ENCODE measurements at places on chromosomes 6 and 20.
A peak's percentile ranks its signal among the peaks of the same experiment; 100 is the strongest.

DNA sequence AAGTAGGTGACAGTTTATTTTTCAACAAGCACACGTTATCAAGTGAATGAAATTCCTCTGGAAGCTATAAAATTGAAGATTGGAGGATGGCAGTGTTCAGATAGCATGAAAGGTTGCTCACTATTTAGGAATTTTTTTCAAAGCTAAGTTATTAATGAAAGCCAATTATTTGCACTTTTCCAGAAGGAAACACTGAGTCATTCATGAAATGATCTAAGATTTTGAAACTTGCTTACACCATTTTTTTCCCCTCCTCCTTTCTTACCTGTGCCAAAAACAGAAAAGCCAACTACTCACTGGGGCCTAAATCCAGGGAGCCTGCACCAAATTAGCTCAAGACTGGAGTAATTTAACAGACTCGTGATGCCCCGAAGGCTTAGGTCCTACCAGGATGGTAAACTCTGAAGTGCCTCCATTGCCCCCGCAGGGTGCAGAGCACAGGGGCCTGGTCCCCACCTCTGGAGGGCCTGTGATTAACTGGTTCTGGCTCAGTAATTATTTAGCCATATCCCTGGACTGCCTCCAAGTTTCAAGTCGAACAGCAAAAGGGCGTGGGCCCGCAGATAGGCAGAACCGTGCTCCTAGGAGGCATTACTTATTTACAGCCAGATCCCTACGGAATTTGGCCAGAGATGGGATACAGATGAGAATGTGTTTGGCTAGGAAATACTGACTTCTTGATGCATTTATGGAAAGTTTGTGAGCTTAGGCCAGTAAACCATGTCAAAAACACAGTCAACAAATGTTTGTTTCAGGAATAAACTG lies 28.0 kb upstream of the ZNF217 start:
- peak; percentile 92 for DNase-seq

DNA sequence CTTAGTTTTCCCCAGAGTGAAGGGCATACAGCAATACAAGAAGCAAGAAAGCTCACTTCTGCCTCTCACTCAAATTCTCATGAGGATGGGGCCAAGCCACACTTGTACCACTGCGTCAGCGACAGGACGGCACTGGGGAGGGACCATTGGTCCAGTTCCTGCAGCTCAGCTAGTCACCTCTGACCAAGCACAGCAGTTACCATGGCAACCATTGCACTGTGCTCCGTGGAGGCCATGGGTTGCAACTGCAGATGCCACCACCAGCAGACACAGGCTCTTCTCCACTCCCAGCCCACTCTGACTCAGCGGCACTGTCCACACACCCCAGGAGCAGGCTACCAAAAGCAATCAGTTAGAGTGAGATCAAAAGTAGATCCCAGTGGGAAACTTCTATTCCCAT lies 441.1 kb upstream of the ARID1B start:
- DNase-seq: no peak

GRCh38 chr20:36377348-36378326 lies 71.5 kb downstream of the DLGAP4 start:
- DNase-seq: no peak

DNA sequence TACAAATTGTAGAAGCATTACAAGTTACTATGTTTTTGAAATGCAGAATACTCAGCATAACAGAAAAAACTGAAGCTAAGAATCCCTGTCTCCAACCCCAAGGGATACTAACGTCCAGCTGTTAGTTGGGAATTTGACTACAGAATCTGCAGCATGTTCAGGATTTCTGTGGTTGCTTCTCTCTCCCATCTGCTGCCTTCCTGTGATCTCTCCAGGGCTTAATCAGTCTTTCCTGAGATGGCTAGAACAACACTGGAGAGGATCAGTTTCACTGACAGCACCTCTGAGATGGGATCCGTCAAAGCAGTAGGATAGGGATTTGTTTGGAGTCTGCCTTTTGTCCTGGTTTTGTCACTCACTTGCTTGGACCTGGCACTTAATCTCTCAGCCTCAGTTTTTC lies 73.3 kb upstream of the NUP153 start:
- DNase-seq: no peak

DNA sequence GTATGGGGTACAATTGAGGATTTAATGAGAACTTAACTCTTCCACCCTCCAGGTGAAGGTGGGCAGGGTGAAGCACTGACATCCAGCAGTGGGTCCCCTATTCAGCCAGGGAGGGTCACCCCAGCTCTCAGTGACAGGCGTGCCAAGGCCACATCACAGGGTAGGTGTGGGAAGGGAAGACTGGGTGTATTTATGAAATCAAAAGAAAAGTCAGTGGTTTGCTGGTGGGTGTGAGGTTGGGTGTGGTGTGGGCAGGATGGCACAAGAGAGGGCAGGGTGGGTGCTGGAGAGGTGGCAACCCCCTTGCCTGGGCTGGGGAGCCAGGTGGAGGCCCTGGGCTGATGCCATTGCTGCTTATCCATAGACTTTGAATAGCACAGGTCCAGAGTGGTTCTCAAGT lies 16.6 kb downstream of the SYNDIG1 start:
- DNase-seq: no peak

DNA sequence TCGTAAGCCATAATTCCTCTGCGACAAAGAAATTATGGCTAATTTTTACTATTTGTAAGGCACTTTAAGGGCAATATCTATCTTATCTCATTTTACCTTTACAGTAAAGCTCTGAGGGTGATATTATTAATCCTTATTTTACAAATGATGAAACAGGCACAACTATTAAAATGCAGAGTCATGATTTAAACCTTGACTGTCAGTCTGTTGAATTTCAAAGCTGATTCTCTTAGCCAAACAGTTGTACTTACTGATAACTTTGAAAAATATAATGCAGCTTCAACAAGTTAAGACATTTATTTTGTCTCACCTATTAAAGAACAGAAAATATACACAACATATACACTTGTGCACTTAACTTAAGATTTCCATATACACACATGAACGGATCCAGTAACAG lies 88.2 kb downstream of the SMPDL3A start:
- no peak for DNase-seq

DNA sequence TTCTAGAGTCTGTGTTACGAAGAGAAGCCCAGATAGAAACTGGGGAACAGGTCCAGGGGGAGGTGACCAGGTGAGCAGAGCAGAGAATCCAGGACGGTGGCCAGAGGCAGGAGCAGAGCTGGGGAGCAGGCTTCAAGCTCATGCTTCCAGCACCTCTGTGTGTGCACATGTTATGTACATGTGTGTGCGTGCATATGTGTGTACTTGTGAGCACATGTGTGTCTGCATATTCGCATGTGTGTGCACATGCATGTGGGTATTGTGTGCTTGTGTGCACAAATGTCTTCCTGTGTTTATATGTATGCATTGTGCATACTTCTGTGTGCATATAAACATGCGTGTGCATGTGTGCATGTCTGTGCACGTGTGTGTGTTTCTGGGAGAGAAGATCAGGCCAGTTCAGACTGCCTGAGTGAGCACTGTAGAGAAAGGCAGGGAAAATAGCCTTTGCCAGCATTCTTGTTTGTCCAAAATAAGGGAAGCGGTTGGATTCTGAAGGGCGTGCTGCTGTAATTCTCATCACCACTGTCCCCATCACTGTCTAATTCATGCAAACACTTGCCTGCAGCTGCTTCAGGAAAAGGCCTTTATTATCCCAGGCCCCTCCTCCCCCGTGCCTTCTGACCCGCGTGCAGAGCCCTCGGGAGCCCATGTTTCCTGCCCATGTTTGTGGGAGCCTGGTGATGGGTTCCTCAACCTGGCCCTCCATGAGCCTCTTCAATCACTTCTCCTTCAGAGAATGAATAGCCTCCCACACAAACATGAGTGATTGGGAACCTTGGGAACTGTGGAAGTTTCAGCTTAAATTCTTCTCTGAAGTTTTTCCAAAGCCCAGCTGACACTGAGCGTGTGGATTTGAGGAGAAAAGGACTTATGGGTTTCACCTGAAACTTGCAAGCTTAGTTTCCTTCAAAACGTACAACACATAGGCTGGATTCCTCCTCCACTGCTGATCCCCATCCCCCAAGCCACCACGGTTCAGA lies 161.7 kb upstream of the AFDN start:
- DNase-seq: no peak

DNA sequence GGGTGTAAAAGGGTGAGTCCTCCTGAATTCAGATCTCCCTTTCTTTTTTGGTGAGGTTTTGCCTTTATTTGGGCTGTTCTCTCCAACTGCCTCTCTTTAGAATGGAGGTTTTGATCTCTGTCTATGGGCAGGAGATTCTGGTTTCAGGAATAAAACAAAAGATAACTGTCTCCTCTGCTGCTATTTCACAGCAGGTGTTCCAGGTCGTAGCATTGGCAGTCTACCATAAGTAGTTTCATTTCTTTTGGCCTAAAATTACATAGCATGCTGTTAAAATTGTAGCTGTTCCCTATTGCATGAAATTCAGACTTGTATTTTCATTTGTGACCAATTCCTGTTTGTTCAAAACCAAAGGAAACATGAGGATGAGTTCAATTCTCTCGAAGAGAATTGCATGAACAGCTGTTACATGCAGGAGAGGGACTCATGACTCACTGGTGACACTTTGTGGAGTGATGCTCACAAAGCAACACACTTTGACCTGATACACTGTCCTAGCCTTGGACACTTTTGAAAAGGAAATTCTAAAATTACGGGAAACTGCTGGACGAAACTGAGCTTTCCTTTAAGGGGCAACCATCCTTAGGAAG lies 76.8 kb upstream of the SIRPG start:
- peak; percentile 12 for DNase-seq

- peak; percentile 23 for DNase-seq
These were observed 29.9 kb downstream of the RAB44 start for GRCh38 chr6:36727505-36728021.

DNA sequence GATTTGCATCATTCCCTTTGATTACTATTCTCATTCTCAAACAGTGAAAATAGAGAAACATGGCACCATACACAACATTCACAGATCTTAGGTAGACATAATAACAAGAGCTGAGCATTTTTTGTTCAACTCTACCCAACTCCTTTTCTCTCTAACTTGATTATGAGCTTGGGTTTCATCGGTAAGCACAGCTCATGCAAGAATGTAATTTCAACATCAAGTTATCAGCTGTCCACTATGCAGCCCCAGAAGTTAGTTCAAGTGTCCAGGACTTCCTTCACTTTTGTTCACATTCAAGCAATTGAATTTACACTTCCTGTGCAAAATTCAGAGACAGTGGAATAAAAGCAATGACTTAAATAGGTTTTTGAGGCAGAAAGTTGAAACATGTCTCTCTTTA lies 297.7 kb upstream of the SASH1 start:
- no peak for DNase-seq

- DNase-seq: no peak
These were observed 1.1 kb upstream of the SRSF12 start for GRCh38 chr6:89118931-89119330.

DNA sequence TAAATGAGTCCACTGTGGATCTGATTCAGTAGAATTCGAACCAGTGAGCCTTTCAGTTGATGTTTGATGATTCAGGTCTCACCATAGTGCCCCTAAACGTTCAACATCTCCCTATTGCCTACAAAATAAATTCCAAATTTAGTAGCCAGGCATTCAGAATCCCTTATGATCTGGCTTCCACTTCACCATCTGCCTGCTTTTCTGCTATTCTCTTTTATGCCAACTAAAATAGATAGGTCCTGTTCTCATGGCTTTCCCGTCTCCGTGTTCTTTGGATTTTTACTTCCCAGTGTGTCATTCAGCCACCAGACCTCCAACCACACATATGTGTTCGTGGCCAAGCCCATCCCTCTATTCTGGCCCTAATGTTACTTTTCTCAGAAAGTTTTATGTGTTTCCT lies 410.4 kb downstream of the LMBRD1 start:
- DNase-seq: no peak

DNA sequence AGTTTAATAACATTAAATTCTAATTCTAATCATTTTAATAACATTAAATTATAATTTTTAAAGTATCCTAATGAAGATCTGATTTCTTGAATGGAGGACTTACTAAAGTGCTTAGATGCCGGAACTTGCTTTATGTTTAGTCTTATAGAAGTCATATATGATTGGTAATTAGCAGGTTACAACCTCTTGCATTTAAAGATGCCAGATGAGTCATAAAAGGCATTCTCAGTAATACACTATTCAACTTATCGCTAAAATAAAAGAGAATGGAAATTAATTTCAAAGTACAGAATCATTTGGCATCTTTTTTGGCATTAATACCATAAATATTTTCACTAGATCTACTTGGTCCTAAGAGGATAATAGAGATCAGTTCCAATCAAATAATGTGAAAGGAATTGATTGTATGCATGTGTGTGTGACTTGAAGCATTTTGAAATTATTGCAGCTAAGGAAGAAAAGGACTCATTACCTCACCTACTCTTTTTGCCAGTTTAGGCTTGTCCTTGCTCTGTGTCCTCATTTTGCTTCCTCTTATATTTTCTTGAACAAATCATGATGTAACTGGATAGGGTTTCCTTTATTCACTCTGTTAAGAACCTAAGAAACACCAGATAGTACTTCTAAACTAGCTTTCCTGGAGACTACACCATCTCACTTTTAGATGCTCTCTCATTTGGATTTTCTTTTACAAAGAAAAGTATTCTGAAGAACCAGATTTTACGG lies 2.7 kb downstream of the COL21A1 start:
- DNase-seq: no peak

DNA sequence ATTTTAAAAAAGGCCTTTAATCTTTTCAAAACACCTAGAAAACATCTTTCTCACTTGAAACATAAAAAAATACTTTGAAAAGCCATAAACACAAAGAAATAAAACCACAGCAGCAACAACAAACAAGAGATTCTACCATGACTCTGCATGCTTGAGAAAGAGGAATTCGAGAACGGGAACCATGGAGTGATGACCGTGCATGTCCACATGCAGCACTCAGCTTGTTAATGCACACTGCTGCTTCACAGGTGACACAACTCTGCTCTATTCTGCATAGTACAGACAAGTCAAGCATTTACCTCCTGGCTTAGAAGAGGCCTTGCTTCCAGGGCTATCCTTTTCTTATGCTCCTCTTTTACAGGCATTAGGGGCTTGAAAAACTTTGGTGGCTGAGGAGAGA lies 64.9 kb upstream of the NUP153 start:
- DNase-seq: no peak

GRCh38 chr6:2480267-2480966 lies 235.0 kb upstream of the GMDS start:
- no peak for DNase-seq

- no peak for DNase-seq
These were observed 44.8 kb downstream of the INSM1 start for GRCh38 chr20:20412750-20413149.

- DNase-seq: no peak
These were observed 18.2 kb upstream of the FRMD1 start for GRCh38 chr6:168097221-168097620.

GRCh38 chr20:48808382-48809034 lies 19.3 kb downstream of the PREX1 start:
- no peak for DNase-seq

- no peak for DNase-seq
These were observed 33.6 kb downstream of the WFDC3 start for GRCh38 chr20:45758096-45758495.
